Stimulated activated CD4-positive, alpha-beta T cell treated with anti-CD3 and anti-CD28 coated beads, Interleukin-4, amount 100 ng/mL, for 1 hour (primary cell): ENCODE measurements at places on chromosomes 4 and X.

GRCh38 chr4:109125084-109125483 is 177.4 kb downstream of the COL25A1 start:
- no peak for DNase-seq

DNA sequence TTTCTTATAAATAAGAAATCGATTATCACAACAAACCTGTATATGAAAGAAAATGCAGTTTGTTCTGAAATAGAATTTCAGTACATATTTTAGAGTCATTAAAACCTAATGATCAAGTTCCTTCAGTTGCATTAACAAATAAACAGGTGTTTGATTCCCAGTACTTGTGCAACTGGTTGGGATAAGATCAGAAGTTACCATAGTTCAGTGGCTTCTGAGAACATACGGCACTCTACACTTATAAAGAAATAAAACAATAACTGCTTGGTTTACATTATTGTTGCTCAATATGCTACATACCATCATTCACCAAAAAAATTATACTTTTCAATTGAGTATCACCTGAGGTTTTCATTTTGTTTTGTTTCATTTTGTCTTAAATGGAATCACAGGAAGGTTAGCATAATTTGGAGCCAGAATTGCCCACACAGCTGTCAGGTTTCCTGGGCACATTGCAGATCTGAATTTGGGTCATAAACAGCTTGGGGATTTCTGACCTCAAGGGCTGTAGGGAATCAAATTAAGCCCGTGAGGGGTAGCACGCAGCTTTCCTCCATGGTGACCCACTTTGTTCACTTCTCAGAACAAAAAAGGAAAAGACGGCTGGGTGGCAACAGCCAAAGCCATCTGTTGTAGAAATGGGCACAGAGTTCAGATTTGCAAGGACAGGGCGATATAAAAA is 14.9 kb upstream of the CCNG2 start:
- no peak for DNase-seq

DNA sequence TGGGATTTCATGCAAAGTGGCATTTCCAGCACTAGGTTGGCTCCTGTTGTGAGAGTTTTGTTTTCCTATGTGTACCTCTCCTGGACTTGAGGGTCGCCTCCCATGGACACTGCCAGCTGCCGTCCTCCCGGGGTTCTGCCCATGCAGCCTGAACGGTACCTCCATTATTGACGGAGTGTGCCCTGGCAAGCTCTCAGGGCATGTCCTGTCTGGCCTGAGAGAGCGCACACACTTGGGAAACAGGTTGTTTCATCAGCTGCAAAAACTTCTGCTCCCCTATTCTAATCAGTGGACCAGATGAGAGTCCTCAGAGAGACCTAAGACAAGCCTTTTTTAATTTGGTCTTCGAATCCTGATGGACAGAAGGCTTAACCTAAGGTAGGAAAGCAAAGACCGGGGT is 56.6 kb upstream of the HOPX start:
- no peak for DNase-seq

DNA sequence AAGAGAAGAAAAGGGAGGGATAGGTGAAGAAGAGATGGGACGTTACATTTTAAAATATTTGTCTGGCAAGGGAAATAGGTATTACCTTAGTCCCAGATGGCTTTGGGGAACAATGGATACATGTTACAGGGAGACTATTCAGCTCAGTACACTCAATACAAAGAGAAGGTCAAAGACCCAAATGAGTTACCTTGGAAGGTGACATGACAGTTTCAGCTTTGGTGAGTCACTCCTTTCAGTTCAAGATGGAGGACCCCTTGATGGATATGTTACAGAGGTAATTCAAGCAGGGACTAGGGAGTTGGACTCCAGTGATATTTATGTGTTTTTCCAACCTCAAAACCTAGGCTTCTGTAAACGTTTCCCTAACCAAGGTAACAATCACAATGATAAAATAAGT is 5.0 kb downstream of the NOA1 start:
- DNase-seq = no peak

DNA sequence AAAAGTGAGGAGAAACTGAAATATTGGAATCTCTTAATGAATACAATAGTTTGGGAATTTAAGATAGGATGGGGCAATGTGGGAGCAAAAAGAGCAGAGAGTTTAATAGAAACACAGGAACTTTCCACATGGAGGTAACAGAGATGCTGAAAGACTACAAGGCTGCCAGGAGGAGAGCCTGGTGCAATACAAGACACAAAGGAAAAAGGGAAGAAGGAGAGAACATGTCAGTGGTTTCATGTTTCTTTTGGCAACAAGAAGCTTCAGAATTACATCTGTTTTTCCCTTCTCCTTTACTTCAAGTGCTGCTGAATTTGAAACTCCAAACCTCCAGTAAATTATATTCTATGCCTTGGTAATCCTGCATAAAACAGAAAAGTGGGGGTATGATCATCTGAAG is 474.3 kb downstream of the FAT4 start:
- DNase-seq = no peak

DNA sequence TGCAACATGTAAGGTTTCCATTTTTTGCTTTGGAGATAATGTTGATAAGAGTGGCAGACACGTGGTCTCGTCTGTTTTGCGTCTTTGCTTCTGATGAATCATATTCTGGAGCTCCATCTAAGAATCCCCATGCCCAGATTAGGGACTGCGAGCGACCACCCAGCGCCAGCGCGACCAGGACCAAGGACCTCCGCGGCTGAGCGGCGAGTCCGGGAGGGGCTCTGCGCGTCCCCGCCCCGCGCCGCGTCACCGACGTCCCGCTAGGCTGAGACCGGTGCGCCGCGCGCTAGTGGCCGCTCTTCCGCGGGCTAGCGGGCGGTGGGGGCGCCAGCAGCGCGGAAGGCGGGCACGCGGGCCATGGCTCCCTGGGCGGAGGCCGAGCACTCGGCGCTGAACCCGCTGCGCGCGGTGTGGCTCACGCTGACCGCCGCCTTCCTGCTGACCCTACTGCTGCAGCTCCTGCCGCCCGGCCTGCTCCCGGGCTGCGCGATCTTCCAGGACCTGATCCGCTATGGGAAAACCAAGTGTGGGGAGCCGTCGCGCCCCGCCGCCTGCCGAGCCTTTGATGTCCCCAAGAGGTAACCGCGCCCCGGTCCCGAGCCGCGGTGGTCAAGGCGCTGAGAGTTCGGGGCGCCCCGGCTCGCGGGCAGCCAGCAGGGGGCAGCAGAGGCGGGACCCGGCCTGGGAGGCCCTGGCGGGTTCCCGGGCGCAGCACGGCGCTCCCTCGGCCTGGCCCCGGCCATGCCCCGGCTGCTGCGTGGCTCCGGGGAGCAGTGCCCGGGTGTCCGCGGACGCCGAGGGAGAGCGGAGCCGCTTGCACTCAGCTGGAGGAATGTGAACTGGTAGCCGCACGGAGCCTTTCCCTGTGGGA is at the start of gene SRD5A3:
TSS of gene SRD5A3 (plus strand) at position 263 of the 871 bp plus-strand sequence. CDS start at position 358, 95 bp downstream.
- DNase-seq = peak; percentile 85

GRCh38 chrX:131812847-131813825 is 210.0 kb upstream of the STK26 start:
- DNase-seq = peak; percentile 63

- no peak for DNase-seq
These were observed 48.6 kb downstream of the DCLK2 start for GRCh38 chr4:150126864-150127203.

GRCh38 chr4:170138580-170139194 is 48.9 kb upstream of the AADAT start:
- DNase-seq = peak; percentile 65

- no peak for DNase-seq
These were observed 58.0 kb upstream of the KLHL13 start for GRCh38 chrX:118174516-118175098.
